ENCODE measurements at places on chromosomes 1 and 21.

GRCh38 chr1:27398405-27399149 is 6.2 kb downstream of the GPR3 start:
- DNase-seq: no peak

- DNase-seq: no peak
Measured at GRCh38 chr1:69221524-69221923, 346.2 kb upstream of the LRRC7 start.

DNA sequence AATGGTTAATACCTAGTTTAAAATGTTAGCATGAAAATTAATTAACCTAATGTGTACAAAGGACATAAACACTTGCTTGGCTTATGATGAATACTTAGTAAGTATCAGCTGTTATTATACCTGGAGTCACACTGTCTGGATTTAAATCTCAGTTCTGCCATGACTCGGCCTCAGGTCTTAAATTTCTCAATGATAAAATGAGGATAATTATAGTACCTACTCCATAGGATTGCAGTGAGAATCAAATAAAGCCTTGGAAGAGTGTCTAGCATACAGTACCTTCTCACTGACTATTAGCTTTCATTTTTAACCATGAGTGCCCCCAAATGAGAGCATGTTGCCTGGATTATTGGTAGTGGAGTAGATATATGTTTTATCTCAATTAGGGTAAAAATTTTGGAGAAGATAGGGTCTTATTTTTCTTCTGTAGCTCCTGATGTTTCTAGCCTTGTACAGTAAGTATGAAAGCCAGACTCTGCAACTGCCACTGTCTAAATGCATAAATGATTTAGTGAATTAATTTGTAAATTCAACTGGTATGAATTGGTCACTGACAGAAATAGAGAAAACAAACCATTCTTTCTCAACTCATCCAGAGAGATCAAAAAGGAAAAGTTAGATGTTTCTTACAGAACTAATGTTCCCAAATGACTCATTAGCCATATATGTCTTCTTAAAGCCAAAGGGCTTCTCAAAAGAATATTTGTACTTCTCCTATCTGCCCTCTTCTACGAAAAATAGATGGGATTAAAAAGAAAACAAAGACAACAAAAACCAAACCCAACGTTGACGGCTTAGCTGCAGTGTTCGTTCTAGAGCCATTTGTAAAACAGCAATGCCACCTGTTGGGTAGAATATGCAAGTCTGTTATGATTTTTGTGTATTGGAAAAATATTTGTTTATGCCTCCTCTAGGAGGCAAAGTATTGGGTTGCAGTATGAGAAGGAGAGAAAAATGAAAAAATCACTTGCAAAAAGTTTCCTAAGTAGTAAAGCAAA is 53.8 kb upstream of the MROH9 start:
- peak; percentile 16 for DNase-seq

DNA sequence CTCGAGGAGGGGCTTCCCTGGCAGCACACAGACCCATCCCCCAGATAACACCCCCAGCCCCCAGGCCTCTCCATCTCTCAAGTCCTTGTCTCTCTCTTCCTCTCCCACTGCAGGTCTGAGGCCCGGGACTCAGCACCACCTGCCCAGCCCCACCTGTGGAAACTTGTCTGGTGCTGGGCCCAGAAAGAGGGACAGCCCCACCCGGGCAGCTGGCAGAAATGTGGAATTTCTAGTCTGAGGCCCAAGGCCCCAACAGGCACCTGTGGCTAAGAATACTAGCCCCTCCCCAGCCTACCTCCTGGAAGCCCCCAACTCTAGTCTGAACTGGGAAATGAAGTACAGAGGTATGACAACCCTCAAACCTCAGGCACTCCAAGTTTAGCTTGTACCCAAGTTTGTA is 15.4 kb downstream of the TTC39A start:
- DNase-seq: no peak

GRCh38 chr1:100536031-100536430 is 1.9 kb upstream of the GPR88 start:
- no peak for DNase-seq

DNA sequence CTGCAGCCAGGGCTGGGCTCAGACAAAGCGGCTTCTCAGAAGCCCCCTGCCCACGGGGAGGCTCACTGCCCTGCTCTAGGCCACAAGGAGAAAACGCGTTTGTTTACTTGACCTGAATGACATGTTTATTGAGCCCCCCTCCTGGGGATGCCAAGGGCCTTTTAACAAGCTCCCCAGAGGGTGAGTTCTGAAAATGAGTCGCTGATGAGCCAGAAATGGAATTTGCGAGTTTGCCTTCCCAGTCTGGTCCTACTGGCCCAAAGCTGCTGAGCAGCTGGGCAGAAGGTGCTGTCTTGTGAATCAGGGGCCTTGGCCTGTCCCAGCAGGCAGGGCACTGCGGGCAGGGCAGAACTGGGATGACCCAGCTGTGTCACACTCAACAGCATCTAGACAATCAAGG is 120.6 kb downstream of the SYF2 start:
- no peak for DNase-seq

DNA sequence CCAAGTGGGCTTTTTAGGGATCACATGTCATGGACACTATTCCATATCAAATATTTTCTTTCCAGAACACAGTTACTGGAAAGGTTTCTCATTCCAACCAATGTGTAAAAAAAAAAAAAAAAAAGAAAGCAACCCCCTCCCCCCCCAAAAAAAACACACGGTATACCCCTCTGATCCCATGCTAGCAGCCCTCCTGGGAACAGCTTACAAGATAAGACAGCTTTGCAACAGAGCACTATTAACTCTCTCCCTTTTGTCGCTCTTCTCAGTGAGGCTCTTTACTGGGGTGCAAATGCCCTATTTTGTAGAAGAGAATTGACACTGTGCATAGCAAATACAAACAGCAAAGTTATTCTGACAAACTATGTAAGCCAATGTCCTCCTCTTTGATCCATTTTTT is 161.2 kb downstream of the NTMT2 start:
- DNase-seq: no peak

GRCh38 chr1:55039342-55040082 is at the start of gene PCSK9:
PCSK9 (plus strand) TSS chr1:55039548; CDS start chr1:55039838, 290 bp downstream.
- DNase-seq: no peak

DNA sequence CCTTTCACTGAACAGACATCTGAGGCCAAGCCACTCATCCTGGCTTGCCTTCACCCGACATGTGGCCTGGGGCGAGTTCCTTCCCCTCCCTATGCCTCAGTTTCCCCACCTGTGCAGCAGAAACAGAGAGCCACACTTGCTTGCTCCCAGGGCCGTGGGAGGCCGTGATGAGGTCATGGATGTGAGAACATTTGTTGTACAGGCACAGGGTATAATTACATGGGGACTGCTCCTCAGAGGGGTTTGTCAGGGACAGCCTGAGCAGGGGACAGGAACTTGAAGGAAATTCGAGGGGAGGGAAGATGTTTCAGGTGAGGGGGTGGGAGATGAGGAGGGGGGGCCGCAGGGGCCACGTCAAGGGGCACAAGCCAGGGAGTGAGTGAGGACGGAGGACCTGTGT is 56.1 kb downstream of the ALPL start:
- no peak for DNase-seq

DNA sequence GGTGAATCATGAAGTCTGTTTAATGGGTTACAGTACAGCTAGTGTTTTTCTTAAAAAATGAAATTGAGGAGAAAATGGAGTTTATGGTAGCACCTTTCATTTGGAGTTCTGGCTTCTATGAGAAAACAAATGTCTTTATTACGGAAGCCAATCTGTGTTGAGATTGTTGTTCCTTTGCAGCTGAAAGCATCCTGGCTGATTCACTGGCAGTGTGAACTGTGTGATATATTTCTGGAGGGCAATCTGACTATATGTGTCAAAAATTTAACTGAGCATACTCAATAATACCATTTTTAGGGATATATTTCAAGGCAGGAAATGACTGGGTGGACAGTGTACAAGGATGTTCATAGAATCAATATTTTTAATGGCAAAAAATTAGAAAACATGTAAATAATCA is 46.6 kb upstream of the LYST start:
- peak; percentile 61 for DNase-seq

DNA sequence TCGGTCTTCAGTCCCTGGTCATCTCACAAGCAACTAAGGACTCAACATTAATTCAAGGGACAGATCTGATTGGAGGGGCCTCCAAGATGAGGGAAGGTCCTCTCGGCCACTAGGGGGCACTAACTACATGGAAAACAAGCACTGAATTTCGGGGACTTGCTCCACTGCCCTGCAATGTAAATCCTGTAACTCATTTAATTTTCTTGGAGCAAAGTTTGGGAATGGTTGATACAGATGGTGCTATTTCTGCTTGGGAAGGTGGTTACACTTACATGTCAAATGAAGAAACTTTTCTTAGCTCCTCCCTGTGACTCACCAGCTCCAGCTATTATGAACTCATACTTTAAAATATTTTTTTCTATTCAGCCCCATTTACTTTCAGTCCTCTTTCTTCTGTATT is 97.4 kb upstream of the KCNJ15 start:
- DNase-seq: peak; percentile 68

GRCh38 chr21:45415188-45415942 is 10.4 kb downstream of the COL18A1 start:
- DNase-seq: no peak

DNA sequence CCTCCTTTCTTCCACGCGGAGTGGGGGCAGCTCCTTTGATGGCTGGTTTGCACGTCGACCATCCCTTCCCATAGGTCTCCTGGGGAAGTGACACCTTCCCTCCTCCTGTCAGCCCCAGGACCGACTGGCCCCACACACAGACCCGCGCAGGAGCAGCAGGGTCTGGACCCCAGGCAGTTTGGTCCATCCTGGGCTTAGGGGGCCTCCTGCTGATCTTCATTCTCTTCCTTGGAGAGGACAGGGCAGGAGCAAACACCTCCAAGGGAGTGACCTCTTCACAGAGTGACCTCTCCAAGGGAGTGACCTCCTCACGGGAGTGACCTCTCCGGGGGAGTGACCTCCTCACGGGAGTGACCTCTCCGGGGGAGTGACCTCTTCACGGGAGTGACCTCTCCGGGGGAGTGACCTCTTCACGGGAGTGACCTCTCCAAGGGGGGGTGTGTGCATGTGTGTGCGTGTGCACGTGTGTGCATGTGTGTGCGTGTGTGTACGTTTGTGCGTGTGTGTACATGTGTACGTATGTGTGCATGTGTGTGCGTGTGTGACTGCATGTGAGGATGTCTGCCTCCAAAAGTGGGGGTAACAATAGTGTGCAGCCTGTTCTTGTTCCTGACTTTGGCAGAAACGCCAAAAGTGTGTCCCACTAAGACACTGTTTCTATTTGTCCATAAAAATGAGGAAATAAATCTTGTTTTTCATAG is 29.8 kb downstream of the COL6A1 start:
- DNase-seq: no peak

DNA sequence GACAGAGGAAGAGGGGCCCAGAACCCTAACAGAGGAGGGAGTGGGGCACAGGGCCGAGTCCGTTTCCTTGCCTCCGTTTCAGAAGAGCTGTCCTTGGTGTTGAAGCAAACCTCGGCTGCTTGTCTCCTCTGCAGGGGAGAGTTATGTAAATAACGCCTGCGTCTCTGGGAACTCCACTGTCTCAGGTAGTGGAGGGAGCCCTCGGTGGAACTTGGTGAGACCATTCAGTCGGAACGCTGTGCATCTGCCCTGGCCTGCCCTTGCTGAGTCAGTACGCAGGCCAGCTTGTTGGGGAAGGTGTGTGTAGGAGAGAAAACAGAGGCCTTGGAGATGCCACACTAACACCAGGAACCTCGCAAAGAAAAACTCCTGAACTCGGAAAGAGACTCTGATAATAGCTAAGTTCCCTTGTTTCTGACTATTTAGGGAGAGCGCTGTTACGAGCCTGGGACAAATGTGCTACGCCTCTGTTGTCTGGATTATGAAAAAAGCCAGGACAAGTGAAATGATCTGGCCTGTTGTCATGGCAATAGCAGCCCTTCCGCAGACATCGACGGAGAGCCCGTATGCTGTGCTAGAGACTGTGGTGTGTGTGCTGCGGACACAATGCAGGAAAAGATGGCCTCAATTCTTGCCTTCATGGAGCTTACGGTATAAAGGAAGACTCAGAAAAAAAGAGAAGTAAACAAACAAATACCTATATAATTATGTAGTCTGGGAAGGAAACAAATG is 94.6 kb upstream of the AKT3 start:
- DNase-seq: peak; percentile 25

GRCh38 chr1:27527890-27528817 is 38.2 kb upstream of the WASF2 start:
- no peak for DNase-seq

DNA sequence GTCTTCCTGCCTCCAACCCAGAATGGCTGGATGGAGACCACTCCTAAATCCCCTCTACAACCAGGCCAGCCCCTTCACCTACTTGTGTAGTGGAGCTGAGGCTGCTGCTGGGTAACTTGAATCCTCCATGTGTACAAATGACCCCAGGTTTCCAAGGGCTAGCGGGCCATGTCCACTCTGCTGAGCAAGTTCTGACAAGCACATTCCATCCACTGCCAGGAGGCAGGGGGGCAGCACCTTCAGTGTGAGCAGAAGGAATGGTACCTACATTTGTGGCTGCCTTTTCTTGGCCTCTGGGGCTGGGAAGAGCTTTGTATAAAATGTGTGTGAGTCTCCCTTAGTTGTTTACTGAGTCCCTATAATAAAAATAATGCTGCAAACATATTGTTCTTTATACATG is 14.5 kb downstream of the KIAA0040 start:
- no peak for DNase-seq

DNA sequence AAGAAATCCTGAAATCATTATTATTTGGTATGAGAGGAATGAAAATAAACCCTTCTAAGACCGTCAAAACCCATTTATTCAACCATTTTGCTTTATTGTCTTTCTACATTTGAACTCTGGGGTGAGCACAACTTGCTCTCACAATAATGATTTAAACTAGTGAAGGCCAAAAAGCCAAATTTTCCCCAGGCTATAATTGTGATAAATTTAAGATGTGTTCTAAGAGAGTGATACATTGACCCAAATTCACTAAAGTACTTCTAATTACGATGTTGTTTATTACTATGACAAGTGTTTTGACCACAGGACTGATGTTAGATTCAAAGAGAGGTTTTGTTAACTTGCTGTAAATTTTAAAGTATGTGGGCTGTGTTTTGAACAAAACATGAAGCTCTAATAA is 670.9 kb upstream of the NR5A2 start:
- no peak for DNase-seq

DNA sequence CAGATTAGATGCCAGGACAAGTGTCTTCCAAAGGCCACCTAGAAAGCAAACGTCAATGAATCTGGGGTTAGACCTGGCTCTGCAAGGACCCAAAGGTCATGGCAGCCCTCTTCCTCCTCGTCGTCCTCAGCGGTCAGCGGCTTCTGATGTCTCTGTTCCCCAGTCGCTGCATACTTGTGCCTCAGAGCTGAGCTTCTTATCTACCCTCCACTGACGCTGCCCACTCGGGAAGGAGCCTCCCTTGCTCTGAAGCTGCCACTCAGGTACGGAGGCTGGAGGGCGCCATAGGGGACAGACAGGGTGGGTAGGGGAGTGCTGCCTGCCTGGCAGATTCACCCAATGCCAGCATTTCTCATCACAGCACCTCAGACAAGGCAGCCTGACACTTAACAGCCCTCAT is 11.4 kb upstream of the UMODL1 start:
- DNase-seq: no peak

DNA sequence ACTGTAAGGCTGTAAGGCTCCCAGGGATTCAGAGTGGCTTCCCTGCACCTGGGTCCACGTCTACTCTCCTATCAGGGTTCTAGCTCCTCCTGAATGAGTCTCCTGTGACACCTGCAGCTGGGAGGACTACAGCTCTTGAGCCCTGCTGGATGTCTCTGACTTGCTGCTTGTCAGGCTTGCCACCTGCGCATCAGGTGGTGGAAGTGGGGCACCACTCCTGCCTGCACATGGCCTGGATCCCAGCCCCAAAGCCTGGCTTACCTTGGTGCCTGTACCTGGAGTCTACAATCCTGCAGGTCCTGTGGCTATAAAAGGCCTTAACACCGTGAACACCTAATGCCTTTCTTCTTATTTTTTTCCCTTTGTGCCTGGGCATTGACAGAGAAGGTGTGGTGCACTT is 82.2 kb downstream of the FAM78B start:
- DNase-seq: no peak
